CD4-positive, alpha-beta T cell treated with Interleukin-6 at 100 ng/mL for 8 hours (primary cell): ENCODE measurements at places on chromosomes 6 and 20.

- peak; percentile 14 for DNase-seq
These were observed 25.3 kb upstream of the HECA start for GRCh38 chr6:139109558-139109957.

- DNase-seq, result no peak
These were observed 1.4 kb upstream of the CHD6 start for GRCh38 chr20:41619360-41620100.

DNA sequence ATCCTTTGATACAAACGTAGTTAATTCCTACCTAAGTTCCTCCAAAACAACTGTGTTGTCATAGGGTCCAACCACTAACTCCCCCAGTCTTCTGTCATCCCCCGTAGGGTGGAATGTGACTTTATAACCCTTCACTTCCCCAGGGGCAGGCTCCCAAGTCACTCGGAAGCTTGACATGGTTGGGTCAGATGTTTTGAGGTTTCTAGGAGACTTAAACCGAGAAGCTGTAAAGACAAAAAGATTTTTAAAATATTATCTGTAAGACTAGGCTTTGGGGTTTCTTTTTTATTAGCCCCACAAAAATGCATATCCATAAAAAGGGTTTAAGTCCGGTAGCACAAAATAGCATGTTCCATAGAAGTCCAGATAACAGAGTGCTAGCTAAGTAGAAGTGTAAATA, 50.2 kb downstream of the COL12A1 start:
- no peak for DNase-seq

DNA sequence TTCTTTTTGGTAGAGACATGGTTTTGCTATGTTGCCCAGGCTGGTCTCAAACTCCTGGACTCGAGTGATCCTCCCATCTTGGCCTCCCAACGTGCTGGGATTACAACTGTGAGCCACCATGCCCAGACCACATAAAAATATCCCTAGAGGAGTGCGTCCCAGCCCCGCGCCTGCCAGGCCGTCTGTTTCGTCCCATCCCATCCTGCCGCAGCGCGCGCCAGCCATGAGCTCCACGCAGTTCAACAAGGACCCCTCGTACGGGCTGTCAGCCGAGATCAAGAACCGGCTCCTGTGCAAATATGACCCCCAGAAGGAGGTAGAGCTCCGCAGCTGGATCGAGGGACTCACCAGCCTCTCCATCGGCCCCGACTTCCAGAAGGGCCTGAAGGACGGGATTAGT, 16.6 kb upstream of the AMD1 start:
- no peak for DNase-seq

- DNase-seq, result no peak
These were observed 210.9 kb upstream of the HDDC2 start for GRCh38 chr6:125512621-125513020.

GRCh38 chr6:112225691-112226090, 28.7 kb downstream of the LAMA4 start:
- no peak for DNase-seq

DNA sequence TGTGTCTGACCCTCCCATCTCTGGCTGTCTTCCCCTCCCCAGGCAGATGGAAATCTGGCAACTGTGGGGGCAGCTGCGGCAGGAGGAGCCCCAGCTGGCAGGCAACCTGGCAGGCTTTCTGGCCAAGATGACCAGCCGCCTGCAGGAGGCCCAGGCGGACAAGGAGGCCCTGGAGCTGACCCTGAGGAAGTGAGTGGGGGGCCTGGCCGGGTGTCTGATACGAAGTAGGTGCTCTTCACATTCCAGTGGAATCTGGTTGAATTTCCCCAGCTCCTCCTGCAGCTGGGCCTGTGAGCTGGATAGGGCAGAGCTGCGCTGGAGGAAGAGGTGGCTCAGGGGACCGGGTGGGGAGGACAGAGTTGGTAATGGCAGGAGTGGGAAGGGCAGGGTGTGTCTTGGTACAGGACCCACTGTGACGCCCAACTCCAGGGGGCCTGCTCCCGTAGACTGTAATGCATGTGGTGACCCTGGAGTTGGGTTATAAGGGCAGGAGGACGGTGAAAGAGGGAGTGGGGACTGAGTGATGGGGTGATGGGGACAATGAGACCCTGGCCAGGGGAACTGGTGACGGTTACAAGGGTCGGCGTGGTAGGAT, 19.7 kb downstream of the RAB44 start:
- no peak for DNase-seq

DNA sequence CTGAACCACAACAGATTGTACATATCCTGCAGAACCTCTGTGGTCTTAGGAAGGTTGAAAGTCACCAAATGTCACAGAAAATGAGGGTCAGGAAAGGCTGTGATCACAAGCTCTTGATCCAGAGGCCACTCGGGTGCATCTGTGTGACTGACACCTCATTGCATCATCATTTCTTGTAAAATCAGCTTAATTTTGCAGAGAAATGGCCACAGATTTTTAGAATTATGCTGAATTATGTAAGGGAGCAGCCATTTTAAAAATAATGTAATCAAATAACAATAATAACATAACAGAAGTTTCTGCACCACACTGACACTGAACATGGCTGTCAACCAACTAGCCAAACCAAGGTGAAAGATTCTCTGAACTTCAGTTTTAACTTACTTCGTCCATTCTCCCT, 32.5 kb upstream of the PRND start:
- no peak for DNase-seq

- no peak for DNase-seq
These were observed 42.5 kb upstream of the THBS2 start for GRCh38 chr6:169296170-169296569.

DNA sequence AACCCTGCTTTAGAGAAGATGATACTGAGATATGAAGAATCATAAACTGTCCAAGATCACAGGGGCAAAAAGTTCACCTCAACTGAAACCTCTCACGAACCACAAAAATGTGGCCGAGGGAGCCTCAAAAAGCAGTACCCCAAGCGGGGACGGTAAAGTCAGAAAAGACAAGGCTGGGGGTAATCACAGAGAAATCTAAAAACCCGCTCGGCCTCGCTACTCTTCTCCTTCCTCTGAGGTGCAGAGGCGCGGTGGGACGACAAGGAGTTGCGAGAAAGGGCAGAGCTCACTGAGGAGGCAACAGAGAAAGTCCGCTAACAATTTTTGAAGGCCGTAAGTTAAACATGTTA, 356 bp upstream of the IRAK1BP1 start:
- DNase-seq, result no peak

DNA sequence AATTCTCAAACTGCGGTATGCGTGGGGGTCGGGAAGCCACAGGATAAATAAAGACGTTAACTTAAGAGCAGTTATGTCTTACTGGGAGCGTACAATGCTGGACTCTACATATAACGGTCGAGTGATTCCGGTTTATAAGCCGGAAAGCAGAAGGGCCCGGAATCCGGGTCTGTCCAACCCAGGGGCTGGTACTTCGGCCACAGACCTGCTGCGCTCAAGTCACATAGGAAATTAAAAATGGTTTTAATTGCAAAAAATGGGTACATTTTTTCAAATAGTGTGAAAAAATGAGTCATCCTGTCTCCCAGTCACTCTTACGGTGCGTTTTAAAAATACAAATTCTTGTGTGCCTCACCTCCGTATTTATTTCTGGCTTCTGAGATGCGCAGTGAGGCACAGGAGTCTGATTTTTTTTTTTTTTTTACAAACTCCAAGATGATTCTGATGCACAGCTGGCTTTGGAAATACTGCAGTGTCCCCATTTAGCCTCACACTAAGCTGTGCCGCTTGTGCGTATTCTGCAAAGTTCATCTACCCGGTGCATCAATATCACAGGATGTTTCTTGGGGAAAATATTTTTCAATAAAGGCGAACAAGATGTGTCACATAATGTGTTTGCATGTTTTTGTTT, 1.0 kb downstream of the PCIF1 start:
- DNase-seq, result no peak

DNA sequence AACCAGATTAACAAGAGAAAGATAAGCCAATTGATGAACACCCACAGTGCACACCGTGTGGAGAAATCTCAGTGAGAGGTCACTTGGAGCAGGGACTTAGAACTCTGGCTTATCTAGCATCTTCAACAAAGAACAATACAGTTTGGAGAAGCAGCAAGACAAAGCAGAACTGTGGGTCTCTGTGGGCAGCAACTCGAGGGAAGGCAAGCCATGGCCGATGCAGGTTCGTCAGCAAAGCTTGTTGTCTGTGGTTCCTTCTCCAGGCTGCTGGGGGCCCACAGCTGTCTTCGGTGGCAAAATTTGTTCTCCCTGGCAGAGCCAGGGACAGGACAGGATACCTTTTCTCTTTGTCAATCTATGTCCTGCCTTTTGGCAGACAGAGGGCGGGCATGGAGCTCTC, 22.1 kb downstream of the RPP40 start:
- no peak for DNase-seq
